Activated naive CD8-positive, alpha-beta T cell treated with anti-CD3 and anti-CD28 coated beads, Interleukin-2, amount 50 U/mL, for 16 hours (primary cell): ENCODE measurements at places on chromosomes 4 and X.

- DNase-seq = no peak
Observed at GRCh38 chrX:77788050-77788449, 2.0 kb upstream of the ATRX start.

- no peak for DNase-seq
Observed at GRCh38 chr4:142893012-142893411, 46.9 kb upstream of the INPP4B start.

GRCh38 chr4:112282860-112283667, 2.6 kb downstream of the TIFA start:
- DNase-seq = no peak

DNA sequence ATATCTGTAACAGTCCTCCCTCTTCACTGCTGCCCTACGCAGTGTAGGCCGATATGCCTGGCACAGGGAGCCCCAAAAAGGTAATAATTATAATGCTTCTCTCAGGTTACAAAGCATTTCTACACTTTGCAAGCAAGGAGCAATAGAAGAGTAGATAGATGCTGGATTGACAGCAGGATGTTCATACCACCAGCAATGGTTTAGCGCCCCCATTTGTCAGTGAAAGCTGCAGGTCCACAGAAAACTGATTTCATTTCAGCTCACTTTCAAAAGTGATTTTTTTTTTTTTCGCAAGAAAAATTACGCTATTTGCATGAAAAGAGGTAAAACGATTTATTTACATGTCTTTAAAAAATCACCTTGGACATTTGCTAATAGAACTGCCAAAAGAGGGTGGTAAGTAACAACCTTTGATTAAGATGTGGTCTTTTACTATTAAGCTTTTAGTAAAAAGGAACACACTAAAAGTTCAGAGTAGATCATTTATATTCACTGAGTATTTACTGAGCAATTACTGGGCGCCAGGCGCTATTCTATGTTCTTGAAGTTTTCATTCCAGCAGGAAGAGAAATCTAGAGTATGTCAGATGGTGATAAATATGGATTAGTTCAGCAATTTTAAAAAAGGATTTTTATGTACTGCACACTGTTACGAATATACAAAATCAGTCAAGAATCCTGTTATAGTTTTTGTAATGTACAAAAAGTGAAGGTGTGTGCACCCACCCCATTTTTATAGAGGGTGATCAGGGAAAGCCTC, 34.4 kb downstream of the HPF1 start:
- DNase-seq = no peak

DNA sequence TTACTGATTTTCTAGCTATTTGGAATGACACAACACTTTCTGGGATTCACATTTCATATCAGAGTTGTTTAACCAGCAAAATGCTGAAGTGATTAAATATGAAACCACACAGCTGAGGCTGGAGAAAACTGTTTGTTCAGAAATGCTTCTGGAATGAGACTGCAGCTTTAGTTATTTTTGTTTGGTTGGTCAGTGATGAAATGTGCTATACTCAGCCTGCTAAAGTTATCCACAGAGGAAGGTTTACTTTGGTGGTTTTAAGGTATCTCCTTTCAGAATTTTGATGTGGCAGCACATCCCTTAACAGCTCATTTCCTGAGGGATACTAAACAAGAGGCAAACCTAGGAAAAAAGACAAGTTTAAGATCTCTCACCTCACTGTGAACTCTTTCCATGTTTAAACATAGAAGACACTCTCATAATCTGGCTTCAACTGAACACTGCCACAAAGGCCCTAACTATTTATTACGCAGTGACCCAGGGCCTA, 106.6 kb upstream of the PDE5A start:
- no peak for DNase-seq

GRCh38 chr4:48499551-48500066, 9.6 kb downstream of the ZAR1 start:
- no peak for DNase-seq

DNA sequence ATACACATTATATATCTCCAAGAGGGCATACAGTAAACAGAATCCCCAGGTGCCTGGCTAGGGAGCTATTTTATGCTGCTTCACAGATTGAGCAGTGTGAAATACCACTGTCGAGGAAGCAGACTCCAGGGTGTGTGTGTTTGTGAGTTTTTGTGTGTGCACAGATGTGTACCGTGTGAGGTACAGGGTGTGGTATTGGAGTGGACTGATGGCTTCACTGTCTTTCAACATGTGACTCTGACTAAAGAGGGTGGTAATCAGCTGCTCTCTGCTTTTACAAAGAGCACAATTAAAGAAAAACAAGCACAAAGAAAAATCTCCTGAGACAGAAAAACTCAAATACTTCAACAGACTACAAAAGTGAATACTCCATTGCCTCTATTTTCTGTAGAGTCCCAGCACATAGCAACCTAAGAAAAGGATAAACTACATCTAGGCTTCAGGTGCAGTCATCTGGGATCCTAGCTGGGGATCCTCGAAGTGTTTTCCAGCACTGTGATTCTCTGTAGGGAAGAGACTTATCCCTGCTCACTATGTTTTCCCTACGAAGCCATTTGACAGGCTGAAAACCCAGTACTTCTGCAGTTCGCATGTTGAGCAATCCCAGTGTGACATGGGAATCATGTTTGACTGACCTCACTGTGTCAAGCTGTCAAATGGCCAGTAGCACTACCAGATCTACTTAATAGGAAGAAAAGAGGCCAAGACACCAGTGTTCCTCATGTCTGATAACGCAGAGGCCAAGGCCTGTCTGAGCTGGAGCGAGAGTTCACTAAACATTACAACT, 100.3 kb downstream of the CDS1 start:
- DNase-seq = no peak

DNA sequence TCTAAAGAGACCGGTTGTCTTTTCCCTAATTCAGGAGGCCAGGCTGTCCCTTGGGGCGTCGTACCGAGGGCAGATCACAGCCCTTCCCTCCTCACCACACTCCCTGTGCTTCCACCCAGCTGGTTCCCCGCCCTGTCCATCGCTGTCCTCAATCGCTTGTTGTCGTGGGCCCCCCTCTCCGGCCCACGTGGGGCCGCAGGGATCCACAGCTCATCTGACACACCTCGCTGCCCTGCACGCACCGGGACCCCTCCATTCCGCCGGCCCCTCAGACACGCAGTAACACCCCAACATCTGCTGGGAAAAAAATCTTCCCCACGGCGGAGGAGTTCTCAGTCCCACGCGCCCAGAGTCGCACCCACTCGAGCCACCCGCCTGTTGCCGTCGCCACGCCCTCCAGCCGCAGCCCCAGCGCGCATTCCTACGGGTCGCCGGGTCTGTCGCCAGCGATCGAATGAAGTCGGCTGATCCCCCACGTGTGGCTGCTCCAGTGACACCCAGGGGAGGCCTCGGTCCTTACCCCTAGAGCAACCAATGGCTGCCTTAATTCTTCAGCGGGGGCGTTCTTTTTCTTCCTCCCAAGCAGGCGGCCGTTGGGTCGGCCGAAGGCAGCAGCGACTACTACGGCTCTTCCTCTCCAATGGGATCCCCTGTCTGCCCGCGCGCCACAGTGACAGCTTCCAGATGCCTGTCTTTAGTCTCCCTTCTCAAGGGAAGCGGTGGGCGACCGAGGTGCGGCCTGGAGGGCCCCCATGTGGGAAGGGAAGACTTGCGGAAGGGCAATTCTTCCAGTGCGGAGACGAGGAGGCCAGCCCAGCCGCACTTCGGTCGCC, 893 bp upstream of the SEPTIN11 start:
- peak; percentile 26 for DNase-seq

DNA sequence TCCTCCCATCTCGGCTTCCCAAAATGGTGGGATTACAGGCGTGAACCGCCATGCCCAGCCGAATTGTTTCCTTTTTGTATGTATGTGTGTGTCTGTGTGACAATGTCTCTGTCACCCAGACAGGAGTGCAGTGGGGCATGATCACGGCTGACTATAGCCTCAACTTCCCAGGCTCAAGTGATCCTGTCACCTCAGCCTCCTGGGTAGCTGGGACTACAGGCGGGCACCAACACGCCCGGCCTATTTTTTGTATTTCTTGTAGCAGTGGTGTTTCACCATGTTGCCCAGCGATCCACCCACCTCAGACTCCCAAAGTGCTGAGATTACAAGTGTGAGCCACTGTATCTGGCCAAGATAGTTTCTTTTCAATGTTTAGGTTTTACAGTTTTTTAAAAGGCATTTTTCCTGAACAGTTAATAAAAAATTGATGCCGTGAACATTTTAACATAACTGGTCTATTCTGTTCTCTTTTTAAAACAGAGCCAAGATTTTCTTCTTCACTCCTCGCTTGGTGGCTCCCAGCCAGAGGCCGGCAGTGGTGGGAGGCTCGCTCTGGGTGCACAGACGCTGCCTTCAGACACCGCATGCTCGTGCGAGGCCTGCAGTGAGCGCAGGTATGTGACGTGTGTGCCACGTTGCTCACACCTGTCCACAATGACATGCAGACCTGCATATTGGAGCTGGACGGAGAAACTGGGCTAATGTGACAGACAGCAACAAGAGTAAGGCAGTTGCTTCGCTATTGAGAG, 88.5 kb downstream of the FAM193A start:
- no peak for DNase-seq

- no peak for DNase-seq
Observed at GRCh38 chr4:69836287-69836686, 23.7 kb downstream of the SULT1E1 start.

- no peak for DNase-seq
Observed at GRCh38 chrX:47198026-47198686, 4.5 kb downstream of the UBA1 start.

- no peak for DNase-seq
Observed at GRCh38 chrX:123854329-123854728, 5.5 kb upstream of the XIAP start.

DNA sequence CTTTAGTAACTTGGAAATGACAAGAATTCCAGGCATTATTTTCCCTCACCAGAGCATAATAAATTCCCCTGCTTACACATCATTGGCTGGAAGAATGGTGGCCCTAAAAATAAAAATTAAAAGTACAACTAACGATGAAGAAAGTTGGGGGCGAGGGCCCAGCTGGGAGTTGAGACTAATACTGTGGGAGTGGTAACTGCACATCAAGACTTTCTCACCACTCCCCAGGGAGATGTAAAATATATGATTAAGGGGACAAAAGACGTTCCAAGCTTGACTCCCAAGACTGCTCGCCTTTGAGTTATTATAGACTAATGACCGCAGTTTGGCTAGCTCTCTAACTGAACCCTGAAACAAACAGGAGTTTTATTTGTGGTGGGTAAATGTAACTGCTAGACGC, 30.0 kb downstream of the SMIM31 start:
- no peak for DNase-seq

GRCh38 chr4:78370631-78371372, 180.8 kb upstream of the ANXA3 start:
- DNase-seq = no peak

GRCh38 chr4:32847461-32847860, 2127.3 kb downstream of the PCDH7 start:
- no peak for DNase-seq

DNA sequence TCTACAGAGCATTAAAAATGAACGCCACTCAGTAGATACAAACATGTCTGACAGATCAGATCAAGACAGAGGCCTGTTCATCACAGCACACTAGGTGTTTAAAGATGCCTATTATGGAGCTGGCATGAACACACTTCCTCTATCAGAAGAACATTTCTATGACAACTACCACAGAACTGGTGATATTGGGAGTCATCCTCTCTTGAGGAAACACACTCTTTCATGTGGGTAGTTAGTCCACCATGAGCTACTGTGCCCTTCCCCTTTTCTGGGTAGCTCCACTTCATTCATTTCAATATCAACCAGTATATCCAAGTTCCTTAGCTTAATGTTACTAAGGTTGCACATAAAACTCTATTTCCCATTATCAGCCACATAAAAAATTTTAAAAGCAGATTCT, 46.7 kb downstream of the MAOB start:
- DNase-seq = no peak

GRCh38 chr4:17347445-17347844, 164.4 kb downstream of the QDPR start:
- no peak for DNase-seq

DNA sequence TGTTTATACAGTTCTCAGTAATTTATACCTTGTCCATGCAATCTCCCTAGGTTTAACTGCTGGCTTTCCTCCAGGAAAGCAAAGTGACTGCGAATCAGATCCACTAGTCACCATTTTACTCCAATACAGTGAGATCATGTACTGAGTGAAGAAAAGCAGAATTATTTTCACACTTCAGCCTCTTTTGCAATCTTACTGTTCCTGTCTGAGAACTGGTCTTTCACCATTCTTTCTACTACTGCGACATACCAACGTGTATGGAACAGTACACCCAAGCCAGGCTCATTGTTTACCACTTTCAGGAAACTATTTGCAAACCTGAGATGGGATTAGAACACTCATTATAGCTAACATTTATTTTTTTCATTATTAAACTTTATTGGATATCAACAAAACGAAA, 8.0 kb upstream of the MSL3 start:
- DNase-seq = no peak
